GF-D8 (cell line): ENCODE measurements at places on chromosomes 1 and 21.

DNA sequence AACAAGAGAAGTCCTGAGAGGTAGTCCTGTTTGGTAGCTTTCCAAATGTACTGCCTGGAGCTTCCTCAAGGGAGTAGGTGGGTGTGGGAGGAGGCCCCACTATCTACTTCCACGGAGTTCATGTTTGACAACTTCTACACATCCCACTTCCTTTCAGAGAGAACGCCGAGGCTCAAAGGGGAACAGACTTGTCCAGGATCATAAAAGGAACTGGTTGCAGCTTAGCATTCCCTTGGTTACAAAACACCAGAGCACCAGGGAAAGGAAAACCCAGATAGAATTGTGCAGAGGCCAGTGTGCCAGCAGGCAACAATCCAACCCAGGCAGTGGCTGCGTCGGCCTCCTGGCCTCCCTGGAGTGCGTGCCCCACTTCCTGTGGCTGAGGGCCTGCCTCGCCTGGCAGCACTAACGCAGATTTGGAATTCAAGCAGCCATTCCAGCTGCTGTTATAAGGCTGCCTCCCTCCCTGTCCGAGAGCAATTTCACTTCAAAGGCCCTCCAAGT lies 4.2 kb upstream of the RAP1GAP start:
- DNase-seq = peak; percentile 4

GRCh38 chr1:159188375-159188788 lies 16.3 kb upstream of the ACKR1 start:
- DNase-seq = no peak

- peak; percentile 79 for DNase-seq
Observed at GRCh38 chr1:226643177-226643576, 94.6 kb downstream of the STUM start.

- no peak for DNase-seq
Observed at GRCh38 chr1:18919197-18919905, 17.0 kb upstream of the ALDH4A1 start.

GRCh38 chr1:78687914-78688313 lies 38.3 kb downstream of the IFI44 start:
- no peak for DNase-seq

GRCh38 chr21:42312626-42313104 lies 2.5 kb downstream of the TFF3 start:
- no peak for DNase-seq

DNA sequence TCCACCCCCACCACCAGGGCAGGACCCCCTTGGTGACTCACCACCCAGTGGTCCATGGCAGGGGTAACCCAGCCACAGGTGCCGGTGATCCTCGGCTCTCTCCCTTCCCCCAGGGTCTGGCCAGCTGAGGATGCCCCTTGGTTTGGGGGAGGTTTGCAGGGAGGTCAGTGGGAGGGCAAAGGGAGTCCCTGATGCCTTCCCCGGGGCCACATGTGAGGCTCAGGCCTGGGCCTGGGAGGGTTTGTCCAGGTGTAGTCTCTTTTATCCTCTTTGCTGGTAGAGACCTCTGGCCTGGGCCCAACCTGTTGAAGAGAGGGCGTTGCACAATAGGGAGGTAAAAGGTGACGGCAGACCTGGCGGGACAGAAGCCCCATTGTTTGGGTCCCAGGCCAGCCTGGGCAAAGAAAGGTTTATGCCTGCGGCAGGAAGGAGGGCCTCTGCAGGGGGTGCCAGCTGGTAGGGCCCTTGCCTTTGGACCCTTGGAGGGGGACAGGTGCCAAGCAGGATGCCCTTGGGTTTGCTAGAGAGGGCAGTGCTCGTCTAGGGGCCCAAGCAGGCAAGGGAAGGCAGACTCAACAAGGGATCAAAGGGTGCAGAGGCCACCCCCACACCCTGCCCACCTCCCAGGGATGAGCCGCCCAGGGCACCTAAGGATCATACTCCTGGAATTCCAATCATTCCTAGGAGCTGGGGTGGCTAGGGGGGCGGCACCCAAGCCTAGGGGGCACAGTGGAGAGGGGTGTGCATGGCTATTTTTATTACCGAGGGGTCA lies 760 bp upstream of the TINAGL1 start:
- no peak for DNase-seq

DNA sequence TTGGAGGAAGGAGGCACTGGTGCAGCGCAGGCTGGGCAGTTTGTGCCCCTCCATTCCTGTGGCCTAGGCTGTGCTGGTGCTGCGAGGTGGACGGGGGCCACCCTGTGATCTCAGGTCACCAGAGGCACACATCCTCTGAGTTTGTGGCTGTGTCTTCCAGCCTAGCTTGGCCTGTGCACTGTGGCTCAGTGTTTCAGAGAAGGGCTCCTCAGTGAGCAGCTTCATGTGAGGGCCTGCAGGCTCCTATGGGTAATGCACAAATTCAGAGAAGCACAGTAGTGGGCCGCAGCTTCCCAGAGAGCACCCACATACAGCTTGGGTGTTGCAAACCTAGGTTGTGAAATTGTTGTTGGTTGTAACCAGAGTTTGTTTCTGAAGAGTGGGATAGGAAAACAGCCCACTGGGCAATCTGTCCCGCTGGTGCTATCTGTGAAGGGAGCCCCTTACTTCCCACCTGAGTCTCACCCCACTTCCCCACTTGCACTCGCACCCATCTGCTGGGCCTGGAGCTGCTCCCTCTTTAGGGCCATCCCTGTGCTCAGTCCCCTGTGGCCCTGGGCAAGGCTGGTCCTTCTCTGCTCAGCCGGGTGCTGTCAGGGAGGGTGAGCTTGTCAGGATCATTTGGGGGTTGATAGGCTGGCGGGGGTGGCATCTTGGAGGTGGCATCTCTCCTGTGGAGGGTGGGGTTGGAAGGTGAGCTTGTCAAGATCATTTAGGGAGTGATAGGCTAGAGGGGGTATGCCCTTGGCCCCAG lies 30.2 kb downstream of the SNAP47 start:
- DNase-seq = no peak

GRCh38 chr1:234639961-234640360 lies 30.0 kb upstream of the IRF2BP2 start:
- no peak for DNase-seq

DNA sequence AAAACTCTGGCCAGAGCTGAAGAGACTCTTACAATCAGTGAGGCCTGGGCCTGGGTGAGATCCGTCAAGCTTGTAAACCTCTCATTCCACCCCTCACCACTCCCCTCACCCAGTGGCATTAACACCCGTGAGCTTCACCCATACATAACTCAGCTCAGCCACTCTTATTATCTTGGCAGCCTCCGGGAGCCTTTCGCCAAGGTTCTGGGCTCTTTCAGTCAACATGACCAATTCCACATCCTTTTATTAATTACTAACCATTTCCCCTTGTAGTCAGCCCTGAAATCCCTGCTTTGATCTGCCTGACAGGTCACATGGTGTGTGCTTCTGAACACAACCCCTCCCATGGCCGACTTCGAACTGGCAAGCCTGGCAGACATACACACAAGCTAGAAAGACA lies 134.8 kb downstream of the SETD4 start:
- no peak for DNase-seq

GRCh38 chr1:24895511-24895910 lies 34.6 kb downstream of the RUNX3 start:
- DNase-seq = no peak

DNA sequence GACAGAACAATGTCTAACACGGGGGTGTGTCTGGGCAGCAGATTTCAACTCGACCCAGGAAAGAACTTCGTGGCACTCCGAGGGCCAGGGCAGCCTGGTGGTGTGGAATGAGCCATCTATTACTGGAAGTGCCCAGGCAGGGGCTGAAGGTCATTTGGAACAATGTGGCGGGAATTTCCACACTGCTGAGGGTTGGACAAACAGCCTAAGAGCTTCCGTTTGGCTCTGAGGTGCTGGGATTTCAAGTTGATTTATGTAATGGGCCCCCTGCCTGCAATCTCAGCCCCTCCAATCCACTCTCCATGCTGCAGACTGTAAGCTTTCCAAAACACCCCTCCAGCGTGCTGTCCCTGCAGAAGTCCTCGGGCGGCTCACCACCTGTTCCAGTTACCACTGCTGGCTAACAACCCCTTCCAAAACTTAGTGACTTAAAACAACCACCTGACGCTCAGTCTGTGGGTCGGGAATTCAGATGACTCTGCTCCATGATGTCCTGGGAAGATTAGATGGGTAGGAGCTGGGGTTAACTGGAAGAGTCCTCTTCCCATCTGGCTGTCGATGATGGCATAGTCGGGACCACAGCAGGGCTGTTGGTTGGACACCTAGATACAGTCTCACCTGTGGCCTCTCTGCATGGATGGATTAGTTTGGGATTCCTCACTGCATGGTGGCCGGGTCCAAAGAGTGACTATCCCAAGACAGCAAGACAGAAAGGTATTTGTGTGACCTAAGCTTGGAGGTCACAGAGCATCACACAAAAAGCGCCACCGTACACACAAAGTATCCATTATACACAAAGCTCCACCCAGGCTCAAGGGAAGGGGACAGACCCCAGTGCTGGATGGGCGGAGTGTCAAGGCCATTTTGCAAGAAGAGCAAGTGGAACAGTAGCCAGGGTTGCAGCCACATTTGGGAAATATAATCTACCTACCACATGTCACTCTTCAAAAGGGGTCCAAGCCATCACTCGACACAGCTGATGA lies 89.7 kb upstream of the IFFO2 start:
- no peak for DNase-seq

- no peak for DNase-seq
Observed at GRCh38 chr1:22922640-22923039, 50.0 kb downstream of the LACTBL1 start.

GRCh38 chr1:206430031-206430983 lies 40.0 kb upstream of the IKBKE start:
- DNase-seq = peak; percentile 1

GRCh38 chr1:185813401-185813979 lies 79.3 kb downstream of the HMCN1 start:
- no peak for DNase-seq

- no peak for DNase-seq
Observed at GRCh38 chr1:111592389-111593361, 26.9 kb upstream of the RAP1A start.

DNA sequence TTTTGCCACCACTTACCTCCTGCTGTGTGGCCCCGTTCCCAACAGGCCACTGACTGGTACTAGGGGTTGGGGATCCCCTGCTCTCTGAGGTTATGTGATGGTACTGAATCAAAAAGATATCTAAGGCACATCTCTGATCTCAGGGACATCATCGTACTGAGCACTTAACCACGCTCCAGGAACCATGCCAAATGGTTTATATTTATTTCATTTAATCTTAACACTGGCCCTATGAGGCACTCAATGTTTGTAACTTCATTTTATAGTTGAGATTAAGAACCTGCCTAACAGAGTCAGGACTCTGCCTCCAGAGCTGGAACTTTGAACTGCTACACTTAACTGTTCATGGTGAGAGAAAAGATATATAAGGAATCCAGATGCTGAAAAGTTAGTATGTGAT lies 98.0 kb upstream of the HP1BP3 start:
- DNase-seq = no peak

GRCh38 chr1:173392895-173393658 lies 84.1 kb upstream of the PRDX6 start:
- DNase-seq = no peak

- peak; percentile 93 for DNase-seq
Observed at GRCh38 chr21:45152265-45152746, 77.9 kb downstream of the ADARB1 start.

DNA sequence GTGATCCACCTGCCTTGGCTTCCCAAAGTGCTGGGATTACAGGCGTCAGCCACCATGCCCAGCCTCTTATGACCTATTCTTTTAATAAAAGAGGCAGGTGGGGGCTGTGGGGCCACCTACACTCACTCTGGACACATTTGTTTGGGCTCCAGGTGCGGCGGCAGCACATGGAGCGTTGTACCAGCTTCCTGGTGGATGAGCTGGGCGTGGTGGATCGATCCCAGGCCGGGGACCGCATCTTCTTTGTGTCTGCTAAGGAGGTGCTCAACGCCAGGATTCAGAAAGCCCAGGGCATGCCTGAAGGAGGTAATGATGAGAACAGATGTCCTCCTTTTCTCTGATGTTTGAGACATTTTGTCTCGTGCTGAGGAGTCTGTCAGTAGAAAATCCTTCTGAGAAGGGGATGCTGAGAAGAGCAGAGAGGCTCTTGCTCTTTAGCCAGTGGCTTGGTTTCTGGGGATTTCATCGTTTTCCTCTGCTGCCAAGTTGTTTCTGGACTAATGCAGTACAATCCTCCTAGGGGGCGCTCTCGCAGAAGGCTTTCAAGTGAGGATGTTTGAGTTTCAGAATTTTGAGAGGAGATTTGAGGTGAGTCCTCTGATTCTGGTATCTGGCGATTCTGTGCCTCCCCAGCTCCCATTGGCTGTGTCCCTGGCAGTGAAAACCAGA lies 17.9 kb upstream of the MIIP start:
- peak; percentile 9 for DNase-seq

DNA sequence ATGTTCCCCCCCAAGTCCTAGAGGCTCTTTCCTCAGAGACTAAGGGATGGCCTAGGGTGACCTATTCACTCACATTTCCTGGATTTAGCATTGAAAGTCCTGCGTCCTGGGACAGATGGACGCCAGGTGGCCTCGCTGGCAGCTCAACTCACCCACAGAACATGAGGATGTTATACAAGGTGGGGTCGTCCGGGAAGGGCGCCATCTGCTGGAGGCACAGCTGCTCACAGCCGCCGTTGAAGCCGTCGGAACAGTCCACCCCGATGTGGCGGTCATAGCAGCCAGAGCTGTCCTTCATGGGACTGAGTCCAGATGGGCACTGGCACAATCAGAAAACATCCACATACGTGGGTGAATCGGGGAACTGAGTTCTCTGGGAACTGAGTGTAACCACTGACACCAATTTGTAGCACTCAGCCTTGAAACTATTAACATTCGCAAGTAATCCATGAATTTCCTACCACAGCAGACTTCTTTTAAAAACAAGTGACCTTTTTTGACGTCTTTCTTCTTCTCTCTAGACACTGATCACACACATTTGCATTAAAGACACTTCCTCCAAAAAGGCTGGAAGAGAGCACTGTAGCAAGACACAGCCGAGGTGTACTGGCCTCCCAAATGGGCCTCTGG lies 215.4 kb downstream of the ASTN1 start:
- no peak for DNase-seq

- no peak for DNase-seq
Observed at GRCh38 chr1:225942574-225942973, 1.6 kb upstream of the LEFTY2 start.

- no peak for DNase-seq
Observed at GRCh38 chr1:214360116-214360515, 79.2 kb downstream of the SMYD2 start.

GRCh38 chr1:51439895-51440294 lies 79.2 kb downstream of the EPS15 start:
- no peak for DNase-seq

DNA sequence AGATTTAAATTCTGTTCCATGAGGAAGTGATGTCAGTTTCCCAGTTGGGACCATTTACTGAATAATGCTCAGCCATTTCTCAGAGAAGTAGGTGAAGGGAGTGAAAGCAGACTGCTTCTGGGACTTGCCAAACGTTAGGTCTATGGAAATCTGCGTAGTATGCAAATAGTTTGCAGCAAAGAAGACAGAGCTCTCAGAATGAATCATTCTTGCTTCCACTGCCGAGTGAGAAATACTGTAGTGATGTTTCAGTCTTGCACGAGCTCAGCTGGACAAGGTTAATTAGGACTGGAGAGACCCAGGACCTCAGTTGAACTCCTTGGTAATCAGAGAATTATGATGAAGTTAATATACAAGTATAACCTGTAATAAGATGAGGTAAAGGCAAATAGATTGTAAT lies 317.7 kb upstream of the DAB1 start:
- no peak for DNase-seq

GRCh38 chr1:247749870-247750269 lies 1.9 kb upstream of the OR14A2 start:
- no peak for DNase-seq

- DNase-seq = no peak
Observed at GRCh38 chr1:40663324-40664166, 1.9 kb downstream of the RIMS3 start.

- no peak for DNase-seq
Observed at GRCh38 chr1:189971656-189972055, 506.0 kb downstream of the BRINP3 start.
